ENCODE measurements at places on chromosomes 12 and 14. TPM values are rescaled to one million over a fixed set of nuclear protein-coding genes. Genes with fewer than 3 reads are reported as not detected.

Gene IFT43
- total RNA-seq: 43.1 TPM

Gene HOXC9
- total RNA-seq: not detected

Gene LIN7A
- 3.1 TPM for total RNA-seq

Gene CELA1
- total RNA-seq: not detected

Gene SLC38A2
- 637 TPM for total RNA-seq

Gene CCDC77
- 9.1 TPM for total RNA-seq

Gene LTBP2
- 134 TPM for total RNA-seq

Gene SMAGP
- 10.2 TPM for total RNA-seq

Gene KLHDC1
- total RNA-seq: 3.0 TPM

Gene TTC8
- 31.2 TPM for total RNA-seq

Gene SPIC
- total RNA-seq: not detected

Gene MTRFR
- total RNA-seq: 12.9 TPM

Gene VPS29
- 93.1 TPM for total RNA-seq

Gene ABCC9
- 37.9 TPM for total RNA-seq

Gene ADGRD1
- 0.11 TPM for total RNA-seq

Gene KLRD1
- total RNA-seq: not detected

Gene KLHL33
- 0.11 TPM for total RNA-seq

Gene CMKLR1
- total RNA-seq: not detected

Gene FLVCR2
- total RNA-seq: 1.8 TPM

Data from uterine smooth muscle cell (primary cell).